Endothelial cell (in vitro differentiated cells): ENCODE measurements at places on chromosomes 11 and 22. TPM values are rescaled to one million over a fixed set of nuclear protein-coding genes. Genes with fewer than 3 reads are reported as not detected.

Gene OR9Q2
- not detected for total RNA-seq

Gene USH1C
- 1.4 TPM for total RNA-seq

Gene ZNF74
- 28.8 TPM for total RNA-seq

Gene PLA2G6
- 22.5 TPM for total RNA-seq

Gene SLC1A2
- 0.41 TPM for total RNA-seq

Gene TRIM68
- 15.2 TPM for total RNA-seq

Gene FAM227A
- 2.5 TPM for total RNA-seq

Gene LRRC32
- 22.0 TPM for total RNA-seq

Gene CNTN5
- total RNA-seq, result 0.15 TPM

Gene YAP1
- total RNA-seq, result 158 TPM

Gene PEX26
- 49.7 TPM for total RNA-seq

Gene C11orf42
- total RNA-seq, result not detected

Gene MIOX
- not detected for total RNA-seq

Gene DEFB131B
- total RNA-seq, result not detected

Gene BDNF
- 0.10 TPM for total RNA-seq

Gene WNT7B
- total RNA-seq, result not detected

Gene GRIK4
- total RNA-seq, result 4.5 TPM

Gene GGTLC3
- 0.56 TPM for total RNA-seq

Gene MPZL2
- total RNA-seq, result 1.0 TPM

Gene NRXN2
- total RNA-seq, result 11.5 TPM

Gene APOA1
- 1.2 TPM for total RNA-seq

Gene MS4A8
- not detected for total RNA-seq

Gene SMDT1
- 61.1 TPM for total RNA-seq

Gene CCDC81
- total RNA-seq, result 0.33 TPM

Gene DSCAML1
- 3.8 TPM for total RNA-seq

Gene OVOL1
- total RNA-seq, result not detected

Gene NXPE2
- total RNA-seq, result 0.33 TPM

Gene MYBPC3
- total RNA-seq, result not detected

Gene RAB3IL1
- total RNA-seq, result 8.9 TPM

Gene CTSW
- not detected for total RNA-seq

Gene SUSD2
- 0.38 TPM for total RNA-seq

Gene PANX1
- total RNA-seq, result 9.9 TPM

Gene TAF10
- 62.2 TPM for total RNA-seq

Gene TBX10
- total RNA-seq, result not detected

Gene OR4D5
- total RNA-seq, result not detected

Gene OR51B5
- total RNA-seq, result 0.82 TPM

Gene SYT12
- total RNA-seq, result 0.82 TPM

Gene MMP27
- not detected for total RNA-seq

Gene RASGRP2
- 139 TPM for total RNA-seq

Gene MOGAT2
- total RNA-seq, result not detected

Gene GRK3
- total RNA-seq, result 7.1 TPM

Gene NF2
- total RNA-seq, result 44.3 TPM
